ENCODE measurements at places on chromosomes 3 and 15.

- DNase-seq = no peak
Observed at GRCh38 chr3:157132936-157133335, 27.0 kb downstream of the CCNL1 start.

GRCh38 chr15:95032156-95032555 lies 800.8 kb downstream of the MCTP2 start:
- peak; percentile 1 for DNase-seq

DNA sequence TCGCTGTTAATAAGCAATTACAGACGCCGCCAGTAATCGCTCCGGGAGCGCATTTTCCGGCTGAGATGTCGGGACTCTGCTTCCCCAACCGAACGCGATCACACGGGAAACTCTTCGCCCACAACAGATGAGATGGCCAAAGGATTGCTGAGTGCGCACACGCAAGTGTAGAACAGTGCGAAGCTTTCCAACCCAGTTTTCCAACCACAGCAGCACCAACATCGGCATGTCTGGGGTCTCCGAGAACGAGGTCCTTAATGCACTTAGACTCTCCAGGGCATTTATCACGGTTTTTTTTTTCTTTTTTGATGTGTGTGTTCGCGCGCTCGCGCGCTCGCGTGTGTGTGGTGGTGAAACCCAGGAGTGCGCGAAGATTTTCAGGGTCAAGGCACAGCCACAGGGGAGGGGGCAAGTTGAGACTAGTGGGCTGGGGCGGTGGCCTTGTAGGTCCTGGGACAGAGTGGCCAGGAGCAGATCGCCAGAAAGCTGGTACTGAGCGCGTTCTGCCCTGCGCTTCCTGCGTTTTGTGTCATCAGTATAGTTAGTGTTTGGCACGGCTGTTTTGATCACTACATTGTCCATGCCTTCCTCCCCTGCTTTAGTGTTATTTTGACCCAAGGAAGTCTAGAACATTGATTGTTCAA lies 1.8 kb upstream of the EOMES start:
- DNase-seq = no peak

GRCh38 chr15:75348562-75349350 lies 1.9 kb downstream of the NEIL1 start:
- no peak for DNase-seq

DNA sequence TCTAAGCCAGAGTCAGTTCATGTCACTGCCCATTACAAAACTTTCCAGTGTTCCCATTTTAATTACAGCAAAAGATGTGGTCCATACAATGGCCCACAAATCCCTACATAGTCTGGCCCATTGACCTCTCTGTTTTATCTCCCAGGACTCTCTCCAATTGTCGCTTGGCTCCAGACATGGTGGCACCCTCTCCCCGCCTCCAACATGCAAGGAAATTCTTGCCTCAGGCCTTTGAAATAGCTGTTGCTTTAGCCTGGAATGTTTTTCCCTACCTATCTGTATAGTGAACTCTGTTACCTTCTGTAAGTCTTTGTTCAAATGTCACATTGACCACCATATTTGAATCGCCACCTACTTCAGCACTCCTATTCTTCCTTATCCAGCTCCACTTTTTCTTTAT lies 377.3 kb upstream of the MCTP2 start:
- DNase-seq = no peak

GRCh38 chr3:126274735-126275619 lies 82.2 kb downstream of the KLF15 start:
- no peak for DNase-seq

- DNase-seq = no peak
Observed at GRCh38 chr3:64303401-64303800, 78.1 kb upstream of the PRICKLE2 start.

GRCh38 chr3:9809615-9810432 lies at the start of gene TTLL3:
Gene TTLL3 (plus strand): TSS chr3:9810262. CDS start chr3:9810662, 400 bp downstream.
- DNase-seq = peak; percentile 63

- DNase-seq = no peak
Observed at GRCh38 chr3:50221411-50222168, 14.4 kb upstream of the GNAI2 start.

- DNase-seq = no peak
Observed at GRCh38 chr3:128859630-128860029, 19.8 kb upstream of the ACAD9 start.

DNA sequence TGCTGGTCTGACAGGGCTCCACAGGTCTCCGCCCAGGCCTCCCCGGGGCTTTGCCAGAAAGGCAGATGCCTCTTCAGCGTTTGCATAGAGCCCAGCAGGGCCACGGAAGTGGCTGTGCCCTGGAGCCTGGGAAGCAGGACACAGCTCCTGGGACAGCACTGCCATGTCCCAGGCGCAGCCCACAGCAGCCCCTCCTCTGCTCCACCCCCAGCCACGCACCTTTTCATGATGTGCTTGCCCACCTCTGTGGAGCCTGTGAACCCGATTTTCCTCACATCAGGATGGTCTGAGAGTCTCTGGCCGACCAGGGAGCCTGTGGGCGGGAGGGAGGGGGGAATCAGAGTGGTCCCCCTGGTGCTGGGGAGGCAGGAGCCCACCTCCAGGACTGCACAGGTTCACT lies 33.9 kb upstream of the SLC41A3 start:
- DNase-seq = no peak

DNA sequence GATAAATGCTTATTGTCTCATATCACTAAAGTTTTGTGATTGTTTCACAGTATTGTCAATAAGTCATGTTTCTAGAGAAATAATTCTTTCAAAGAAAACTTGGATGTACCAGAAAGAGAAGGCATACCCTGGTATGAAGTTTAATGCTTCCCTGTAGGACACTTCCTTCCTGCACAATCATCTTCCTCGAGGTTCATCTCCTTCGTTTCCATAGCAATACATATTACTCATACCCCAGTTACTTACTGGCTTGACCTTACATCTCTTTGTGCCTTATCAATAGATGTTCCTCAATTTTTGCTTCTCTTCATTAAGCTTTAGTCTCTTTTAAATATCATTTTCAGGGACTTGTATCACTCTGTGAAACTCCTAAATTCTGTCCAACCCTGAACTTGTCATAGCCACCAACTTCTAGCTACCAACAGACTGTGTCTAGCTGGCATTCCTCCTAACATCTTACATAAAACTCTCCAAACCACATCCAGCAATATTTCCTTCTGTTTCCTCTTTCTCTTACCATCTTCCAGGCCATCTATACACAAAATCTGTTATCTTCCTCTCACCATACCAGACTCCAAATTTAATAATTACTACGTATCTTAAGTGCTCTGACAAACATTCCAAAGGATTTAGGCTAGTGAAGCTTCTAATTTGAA lies 134.3 kb downstream of the GADL1 start:
- DNase-seq = no peak

DNA sequence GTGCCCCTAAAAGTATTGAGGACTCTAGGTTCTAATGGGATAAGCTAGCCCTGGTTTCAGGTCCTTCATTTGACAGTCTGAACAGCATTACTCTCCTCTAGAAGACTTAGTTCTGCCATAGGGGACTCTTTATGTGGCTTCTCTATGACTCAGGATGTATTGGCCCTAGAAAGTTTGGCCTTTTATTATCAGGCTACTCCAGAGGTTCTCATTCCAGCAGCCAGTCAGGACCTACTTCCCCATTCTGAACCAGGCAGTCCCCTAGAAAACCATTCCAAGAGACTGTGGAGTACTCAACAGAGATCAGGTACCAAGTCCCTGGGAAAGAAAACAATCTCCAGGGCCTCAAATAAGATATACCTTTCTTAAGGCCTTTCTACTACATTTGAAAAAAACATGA lies 157.9 kb upstream of the TSPAN3 start:
- no peak for DNase-seq

DNA sequence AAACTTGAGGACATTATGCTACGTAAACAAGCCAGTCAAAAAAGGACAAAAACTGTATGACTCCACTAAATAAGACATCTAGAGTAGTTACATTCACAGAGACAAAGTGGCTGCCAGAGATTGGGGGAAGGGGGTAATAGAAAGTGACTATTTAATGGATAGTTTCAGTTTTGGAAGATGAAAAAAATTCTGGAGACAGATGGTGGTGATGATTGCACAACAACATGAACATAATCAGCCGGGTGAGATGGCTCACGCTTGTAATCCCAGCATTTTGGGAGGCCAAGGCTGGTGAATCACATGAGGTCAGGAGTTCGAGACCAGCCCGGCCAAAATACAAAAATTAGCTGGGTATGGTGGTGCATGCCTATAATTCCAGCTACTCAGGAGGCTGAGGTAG lies 40.6 kb downstream of the DPP8 start:
- peak; percentile 63 for DNase-seq

DNA sequence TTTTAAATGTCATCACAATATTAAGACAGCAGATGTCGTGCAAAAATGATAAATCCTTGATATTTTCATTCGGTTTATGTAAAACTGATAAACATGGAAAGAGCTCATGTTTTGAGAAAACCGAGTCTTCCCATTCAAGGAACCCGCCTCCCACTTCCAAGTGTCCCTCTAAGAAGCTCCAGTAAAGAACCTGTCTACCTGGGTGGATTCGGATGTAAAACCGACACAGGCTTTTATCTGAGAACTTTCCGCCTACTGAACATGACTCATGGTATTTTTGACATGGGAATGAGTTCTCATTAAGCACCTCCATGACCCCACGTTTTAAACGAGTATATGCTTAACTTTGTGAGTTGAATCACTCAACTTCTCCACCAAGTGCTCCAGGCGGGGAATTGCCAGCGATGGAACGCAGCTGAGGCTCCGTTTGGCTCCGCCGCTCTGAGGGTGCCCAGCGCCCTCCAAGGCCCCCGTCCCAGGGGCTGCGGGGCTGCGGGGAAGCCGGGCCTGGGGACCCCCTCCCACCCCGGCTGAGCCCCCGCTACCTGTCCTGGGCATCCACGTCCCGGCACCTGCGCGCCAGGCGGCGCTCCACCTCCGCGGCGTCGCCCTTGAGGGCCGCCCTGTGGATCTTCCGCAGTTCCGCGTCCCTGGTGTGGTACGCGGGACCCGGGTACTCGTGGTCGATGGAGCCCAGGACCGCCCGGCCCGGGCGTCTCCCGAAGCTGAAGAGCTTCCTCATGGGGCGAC lies 119.9 kb downstream of the LMLN start:
- peak; percentile 2 for DNase-seq

DNA sequence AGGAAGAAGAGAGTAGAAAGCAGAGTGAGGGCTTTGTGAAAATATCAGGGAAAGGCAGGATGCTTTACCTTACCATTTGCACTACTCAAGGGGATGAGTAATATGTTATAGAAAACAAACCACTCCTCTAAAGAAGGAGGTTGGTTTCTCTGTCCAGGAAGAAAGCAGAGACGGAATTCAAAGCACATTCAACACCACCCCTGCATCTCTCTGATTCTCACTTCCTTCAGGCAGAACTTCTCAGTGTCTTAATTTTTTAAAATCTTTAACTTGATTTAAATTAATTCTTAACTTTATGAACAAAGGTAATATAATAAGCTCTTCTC lies 82.4 kb downstream of the NR2F2 start:
- DNase-seq = no peak

- DNase-seq = no peak
Observed at GRCh38 chr3:143571548-143571947, 276.7 kb downstream of the SLC9A9 start.

GRCh38 chr3:52842424-52842823 lies 7.6 kb upstream of the MUSTN1 start:
- no peak for DNase-seq

- DNase-seq = no peak
Observed at GRCh38 chr3:110405830-110406585, 665.6 kb upstream of the NECTIN3 start.

DNA sequence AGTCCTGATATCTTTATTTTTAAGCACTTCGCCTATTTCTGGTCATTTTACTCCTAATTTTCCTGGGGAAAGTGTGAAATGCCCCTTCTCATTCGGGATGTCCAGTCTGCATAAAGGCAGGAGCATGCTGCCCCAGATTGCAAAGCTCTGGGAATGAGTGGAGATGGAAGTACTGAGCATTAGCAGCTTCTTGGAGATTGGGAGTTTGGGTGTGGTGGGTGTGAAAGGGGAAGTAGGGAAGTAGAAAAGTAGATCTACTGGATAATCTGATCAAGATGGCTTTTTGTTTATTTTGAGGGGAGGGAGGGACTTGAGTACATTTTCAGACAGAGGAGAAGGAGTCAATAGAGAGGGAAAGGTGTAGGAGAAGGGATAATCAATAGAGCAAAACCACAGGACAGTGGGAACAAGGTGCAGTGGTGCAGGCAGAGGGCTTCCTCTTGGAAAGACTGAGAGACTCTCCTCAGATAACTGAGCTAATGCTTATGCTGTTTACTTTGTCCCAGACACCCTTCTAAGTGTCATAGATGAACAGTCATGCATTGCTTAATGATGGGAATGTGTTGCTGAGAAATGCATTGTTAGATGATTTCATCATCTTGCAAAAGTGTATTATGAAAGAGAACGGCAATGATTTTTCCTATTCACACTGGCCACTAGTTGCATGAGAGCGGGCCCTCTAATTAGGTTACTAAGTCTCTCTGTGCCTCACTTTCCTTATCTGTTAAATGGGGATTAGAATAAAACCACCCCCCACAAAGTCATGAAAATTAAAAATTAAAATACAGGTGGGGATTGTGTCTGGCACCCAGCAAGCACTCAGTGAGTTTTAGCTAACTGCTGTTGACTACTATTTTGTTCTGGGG lies 45.5 kb downstream of the PHLDB2 start:
- peak; percentile 97 for DNase-seq

GRCh38 chr3:62366126-62366484 lies 7.2 kb downstream of the FEZF2 start:
- no peak for DNase-seq

- DNase-seq = no peak
Observed at GRCh38 chr3:192307631-192308030, 419.7 kb downstream of the FGF12 start.

- DNase-seq = peak; percentile 36
Observed at GRCh38 chr3:172208586-172209332, 169.4 kb downstream of the FNDC3B start.

DNA sequence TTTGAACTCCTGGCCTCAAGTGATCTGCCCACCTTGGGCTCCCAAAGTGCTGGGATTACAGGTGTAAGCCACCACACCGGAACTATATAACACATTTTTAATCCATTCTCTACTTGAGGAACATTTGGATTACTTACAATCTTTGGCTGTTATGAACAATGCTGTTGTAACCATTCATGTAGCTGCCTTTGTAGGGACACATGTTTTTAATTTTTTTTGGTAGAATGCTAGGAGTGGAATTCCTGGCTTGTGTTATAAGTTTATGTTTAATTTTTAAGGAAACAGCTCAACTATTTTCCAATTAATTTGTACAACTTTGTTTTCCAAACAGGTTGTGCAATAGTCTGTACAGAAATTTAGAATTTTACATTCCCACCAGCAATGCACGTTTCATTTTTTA lies 51.7 kb downstream of the GPR149 start:
- DNase-seq = no peak

DNA sequence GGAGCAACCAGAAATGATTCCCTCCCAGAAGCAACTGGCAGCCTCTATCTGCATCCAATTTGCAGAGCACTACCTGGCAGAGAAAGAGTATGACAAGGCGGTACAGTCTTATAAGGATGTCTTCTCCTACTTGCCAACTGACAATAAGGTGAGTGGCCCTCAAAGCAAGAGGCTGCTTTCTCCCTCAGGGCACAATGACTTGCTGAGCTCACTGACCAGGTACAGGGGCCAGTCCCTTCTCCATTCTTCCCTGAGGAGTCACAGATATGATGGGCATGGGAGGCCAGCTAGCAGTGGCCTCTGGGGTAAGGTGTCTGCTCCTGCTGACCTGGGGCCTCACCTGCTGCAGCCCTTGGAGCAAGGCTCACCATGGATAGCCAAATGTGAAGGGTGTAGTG lies 20.3 kb downstream of the CSRNP1 start:
- no peak for DNase-seq
